Fibroblast of the aortic adventitia (primary cell): ENCODE measurements at places on chromosomes 3 and 15. TPM values are rescaled to one million over a fixed set of nuclear protein-coding genes. Genes with fewer than 3 reads are reported as not detected.

The PIERCE2 gene
- total RNA-seq: 6.6 TPM in 1 of 2 replicates, not detected in the other

The THRB gene
- 4.7 and 8.7 TPM in 2 replicates for total RNA-seq

The SERPINI2 gene
- total RNA-seq: not detected in 2 replicates

The ERICH6 gene
- total RNA-seq: 0.18 and 0.41 TPM in 2 replicates

The GPR160 gene
- 0.90 TPM in 1 of 2 replicates, not detected in the other for total RNA-seq

The GP5 gene
- total RNA-seq: 0.09 and 0.49 TPM in 2 replicates

The GOLGA8G gene
- total RNA-seq: not detected in 2 replicates

The POPDC2 gene
- total RNA-seq: 0.27 and 1.6 TPM in 2 replicates

The PRR23E gene
- total RNA-seq: not detected in 2 replicates

The BFSP2 gene
- total RNA-seq: not detected in 2 replicates

The CPB1 gene
- total RNA-seq: 0.18 and 5.6 TPM in 2 replicates

The VWA5B2 gene
- 0.72 TPM in 1 of 2 replicates, not detected in the other for total RNA-seq

The APBA2 gene
- 1.8 and 4.3 TPM in 2 replicates for total RNA-seq

The LIPC gene
- 0.90 and 1.7 TPM in 2 replicates for total RNA-seq

The PRSS50 gene
- total RNA-seq: not detected in 2 replicates

The CEMIP gene
- 225 and 249 TPM in 2 replicates for total RNA-seq
